CD4-positive, alpha-beta T cell (primary cell): ENCODE measurements at places on chromosomes 11 and 22.

GRCh38 chr22:29103121-29103520 lies 30.3 kb downstream of the KREMEN1 start:
- no peak for DNase-seq

- DNase-seq, result no peak
These were observed 34.0 kb upstream of the SMIM38 start for GRCh38 chr11:69121621-69122325.

DNA sequence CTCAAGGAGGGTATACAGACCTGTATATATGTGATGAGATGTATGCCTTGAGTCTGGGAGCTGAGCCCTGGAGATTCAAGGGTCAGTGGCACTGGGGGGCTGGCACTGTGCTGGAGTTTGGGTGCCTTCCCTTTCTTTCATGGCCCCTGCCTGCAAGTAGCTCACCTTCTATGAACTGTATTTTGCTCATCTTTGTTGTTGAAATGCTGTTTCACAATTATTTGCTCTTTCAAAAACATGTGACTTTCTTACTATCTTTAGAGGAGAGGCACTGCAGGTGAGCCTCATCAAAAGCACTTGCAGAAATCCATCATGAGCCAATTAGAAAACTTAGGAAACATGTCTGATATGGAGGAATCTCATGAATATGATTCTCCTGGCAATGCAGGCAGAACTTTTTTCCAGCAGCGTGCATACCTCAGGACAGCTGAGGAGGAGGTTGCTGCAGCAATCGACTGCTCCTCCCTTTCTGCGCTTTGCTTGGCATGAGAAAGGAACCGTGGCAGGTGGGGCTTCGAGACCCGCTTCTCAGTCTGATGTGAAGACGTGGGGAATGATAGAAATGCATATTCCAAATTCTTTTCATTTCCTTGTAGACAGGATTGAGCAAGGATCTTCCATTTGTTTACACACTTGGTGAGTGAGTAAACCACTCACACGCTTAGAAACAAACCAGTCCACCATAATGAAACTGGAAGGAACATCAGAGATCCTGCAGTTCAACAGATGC lies 178.4 kb upstream of the E2F8 start:
- DNase-seq, result no peak

DNA sequence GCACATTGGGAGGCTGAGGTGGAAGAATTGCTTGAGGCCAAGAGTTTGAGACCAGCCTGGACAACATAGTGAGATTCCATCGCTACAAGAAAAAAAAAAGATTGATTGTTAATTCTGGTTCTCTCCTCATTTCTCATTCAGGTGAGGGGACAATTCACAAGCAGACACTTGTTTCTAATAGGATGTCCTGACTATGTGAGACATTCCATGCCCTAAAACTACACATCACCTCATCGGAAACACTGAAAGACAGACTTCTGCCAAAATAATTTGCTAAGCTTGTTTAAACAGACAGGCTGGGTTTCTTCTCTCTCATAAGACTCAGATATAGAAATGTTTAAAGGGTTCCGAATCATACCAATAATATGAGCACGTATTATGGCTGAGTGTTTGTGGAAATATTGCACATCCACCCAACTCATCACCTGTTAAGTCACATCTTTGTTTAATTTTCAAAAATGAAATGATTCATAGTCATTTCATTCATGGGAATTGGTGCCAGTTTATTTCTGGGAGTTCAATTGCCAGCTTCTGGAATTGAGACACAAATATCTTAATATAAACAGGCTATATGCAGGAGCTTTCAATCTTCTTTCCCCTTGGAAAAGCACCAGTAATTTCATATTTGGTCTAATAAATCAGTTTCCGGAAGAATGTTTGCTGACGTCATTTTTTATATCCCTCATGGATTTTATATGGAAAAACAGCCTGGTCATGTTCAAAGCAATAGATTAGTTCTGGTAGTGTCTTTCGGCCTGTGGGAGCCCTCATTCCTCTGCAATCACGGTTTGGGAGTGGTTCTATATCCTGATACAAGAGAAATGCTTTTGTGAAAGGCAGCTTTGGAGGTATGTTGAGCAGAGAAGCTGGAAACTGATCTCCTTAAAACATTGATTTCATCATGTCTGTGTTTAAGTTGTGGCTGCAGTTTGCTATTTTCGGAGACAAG lies 87.0 kb downstream of the BDNF start:
- DNase-seq, result no peak
